ENCODE measurements at places on chromosomes 12 and 14.

- no peak for DNase-seq
Measured at GRCh38 chr12:124768452-124769162, 95.1 kb downstream of the SCARB1 start.

- no peak for DNase-seq
Measured at GRCh38 chr12:39435531-39435930, 7.4 kb downstream of the KIF21A start.

DNA sequence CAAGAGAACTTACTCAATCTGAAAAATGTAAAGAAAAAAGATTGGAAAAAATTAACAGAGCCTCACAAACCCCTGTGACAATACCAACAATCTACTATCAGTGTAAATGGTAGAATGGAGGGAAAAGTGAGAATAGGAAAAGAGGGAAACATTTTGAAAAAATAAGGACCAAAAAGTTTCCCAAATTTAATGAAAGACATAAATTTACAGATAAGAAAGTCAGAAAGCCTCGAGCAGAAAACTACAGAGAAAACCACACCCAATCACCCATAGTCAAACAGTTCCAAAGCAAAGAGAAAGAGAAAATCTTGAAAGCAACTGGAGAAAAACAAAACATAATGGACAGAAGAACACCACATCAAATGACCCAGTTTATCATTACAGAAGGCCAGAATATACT, 142.7 kb upstream of the DIO3 start:
- no peak for DNase-seq

DNA sequence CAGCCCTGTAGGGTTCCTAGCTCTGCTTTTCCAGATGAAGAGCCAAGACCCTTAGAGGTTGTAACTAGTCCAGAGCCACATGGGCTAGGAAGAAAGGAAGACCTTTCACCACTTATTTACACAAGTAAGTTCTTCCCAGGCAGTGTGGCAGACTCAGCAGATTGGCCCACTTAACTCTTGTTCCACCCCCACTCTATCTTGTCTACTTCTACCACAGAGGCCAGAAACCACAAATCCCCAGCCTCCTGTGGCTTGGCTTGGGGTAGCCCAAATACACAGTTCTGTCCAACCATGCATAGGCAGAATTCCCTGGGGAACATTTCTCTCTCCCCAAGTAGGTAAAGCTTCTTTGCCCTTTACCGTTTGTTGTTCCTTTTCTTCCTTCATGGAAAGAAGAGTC, 383.5 kb downstream of the RGS6 start:
- no peak for DNase-seq

DNA sequence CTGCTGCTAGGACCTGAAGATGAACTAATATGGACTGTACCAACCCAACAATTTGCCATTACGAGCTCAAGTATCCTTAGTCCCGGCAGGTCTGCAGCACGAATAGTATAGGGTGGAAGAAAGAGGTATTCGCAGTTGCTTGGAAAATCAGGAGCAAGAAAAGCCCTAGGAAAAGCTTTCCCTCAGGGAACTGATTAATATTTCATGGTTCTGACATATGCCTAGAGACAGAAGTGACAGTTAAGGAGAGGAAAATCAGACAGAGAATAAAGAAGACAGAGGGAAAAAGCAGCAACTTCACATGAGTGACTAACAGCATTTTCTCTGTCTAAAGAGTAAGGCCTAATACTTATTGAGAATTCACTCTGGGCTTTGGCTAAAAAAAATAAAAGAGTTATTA, 602.9 kb upstream of the ATP2B1 start:
- no peak for DNase-seq

DNA sequence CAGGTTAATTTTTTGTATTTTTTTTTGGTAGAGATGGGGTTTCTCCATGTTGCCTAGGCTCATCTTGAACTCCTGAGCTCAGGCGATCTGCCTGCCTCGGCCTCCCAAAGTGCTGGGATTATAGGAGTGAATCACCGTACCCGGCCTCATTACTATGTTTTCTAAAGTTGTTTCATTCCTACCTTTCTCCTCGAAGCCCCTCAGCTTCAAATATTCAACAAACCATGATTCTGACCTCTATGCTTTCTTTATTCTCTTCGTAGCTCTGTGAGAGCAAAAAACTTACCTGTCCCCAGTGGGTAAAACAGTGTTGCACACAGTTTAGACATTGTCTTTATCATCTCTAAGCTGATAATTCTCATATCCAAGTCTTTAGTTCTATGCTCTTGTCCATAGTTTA, 26.2 kb upstream of the MDM2 start:
- DNase-seq, result no peak

GRCh38 chr12:97984974-97985580, 522.5 kb downstream of the RMST start:
- DNase-seq, result no peak

Measured in NCI-H1930 (cell line).